Central memory CD8-positive, alpha-beta T cell (primary cell): ENCODE measurements at places on chromosomes 5 and 9.

DNA sequence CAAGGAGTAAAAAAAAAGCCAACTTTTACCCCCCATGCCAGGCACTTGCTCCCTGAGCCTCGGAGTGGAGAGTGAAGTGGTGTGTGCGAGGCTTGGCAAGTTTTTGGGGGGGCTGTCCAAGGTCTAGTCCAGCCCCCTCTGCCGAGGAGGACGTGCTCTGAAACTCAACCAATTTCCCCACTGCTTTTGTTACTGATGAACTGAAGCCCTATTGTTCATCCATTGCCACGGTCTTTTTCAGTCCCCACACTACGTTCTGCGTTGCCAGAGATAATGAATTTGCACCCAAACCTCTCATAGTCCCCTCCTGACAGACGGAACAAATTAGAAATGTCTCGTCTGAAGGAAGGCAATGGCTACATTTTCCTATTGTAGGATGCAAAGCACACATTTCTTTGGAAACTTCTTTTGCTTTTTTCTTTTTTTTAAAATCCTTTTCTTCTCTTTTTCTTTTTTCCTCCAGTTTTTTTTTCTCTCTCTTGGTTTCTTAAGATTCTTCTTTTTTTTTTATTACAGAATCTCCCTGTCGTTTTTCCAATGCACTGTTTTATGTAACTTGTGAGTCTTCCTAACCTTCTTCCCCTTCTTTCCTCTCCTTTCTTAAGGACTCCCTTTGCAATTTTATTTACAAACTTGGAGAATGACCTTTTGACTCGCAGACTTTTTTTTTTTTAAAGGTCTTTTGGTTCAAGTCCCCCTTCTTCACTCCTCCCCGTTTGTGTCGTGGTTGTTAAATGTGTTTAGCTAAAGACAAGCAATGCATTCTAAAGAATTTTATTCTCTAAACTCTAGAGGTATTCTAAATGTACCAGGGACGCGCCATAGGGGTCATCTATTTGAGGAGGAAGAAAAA is 209.5 kb downstream of the MEF2C start:
- DNase-seq = no peak

- DNase-seq = no peak
Measured at GRCh38 chr9:91113016-91113415, 248.7 kb downstream of the AUH start.

DNA sequence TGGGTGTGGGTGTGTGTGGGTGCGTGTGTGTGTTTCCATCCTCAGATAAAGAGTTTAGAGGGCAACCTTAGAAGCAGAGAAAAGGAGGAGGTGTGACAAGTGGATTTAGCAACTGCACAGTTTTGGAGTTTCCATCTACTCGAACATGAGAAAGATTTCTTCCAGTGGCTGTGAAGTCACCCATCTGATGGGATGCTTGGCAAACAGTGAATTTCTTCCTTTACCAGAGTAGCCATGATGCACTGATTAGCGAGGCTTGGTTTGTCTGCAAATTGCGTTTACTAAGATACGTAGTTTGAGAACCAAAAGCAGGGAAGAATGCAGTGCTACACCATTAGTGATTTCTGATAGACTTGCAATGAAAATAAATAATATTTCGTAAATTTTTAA is 791 bp upstream of the STARD4 start:
- DNase-seq = no peak

DNA sequence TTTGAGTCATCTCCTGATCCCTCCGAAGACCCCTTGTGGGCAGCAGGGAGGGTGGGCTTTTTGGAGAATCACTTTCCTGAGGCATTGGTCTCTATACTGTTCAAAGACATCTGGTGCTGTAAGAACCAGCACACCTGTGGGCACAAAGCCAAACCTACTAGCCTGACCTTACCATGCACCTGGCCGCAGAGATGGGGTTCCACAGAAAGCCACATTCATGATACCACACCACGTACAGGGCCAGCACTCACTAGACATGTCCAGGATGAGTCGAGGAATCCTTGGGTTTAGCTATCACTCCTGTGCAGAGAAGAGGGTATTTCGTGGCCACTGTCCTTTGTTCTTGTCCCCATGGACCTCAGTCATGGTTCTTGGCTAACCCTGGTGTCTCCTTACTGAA is 203.4 kb downstream of the CACNA1B start:
- DNase-seq = no peak

DNA sequence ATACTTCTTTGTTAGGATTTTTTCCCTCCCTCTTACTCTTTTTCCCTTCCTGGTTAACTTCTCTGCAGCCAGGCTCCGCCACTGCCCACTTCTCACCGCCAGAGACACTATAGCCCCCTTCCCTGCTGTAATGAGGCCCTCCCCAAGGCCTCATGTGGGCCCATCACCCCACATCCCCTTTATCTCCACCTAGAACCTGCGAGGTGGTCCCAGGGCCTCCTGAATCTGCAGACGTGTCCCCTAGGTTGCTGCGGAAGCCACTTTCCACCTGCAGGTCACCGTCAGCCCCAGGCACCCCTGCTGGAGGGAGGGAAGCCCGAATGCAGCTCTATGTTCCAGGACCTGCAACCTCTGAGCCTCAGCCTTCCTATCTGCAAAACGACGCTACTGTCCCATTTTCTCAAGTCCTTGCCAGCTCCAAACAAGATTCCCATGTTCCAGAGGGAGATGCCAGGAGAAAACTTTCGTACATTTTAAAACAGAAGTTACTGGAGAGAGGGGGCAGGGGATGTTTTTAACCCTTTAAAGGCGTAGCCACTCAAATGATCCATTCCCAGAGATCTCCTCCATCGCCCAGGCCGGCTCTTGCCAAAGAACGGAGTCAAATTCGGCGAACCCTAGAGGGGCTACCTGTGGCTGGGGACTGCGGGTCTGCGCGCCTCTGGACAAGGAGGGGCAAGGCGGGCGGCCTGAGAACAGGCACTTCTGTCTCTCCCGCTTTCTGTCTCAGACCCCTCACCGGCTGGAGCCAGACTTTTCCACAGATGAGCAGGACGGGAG is 929 bp downstream of the SH3PXD2B start:
- no peak for DNase-seq

DNA sequence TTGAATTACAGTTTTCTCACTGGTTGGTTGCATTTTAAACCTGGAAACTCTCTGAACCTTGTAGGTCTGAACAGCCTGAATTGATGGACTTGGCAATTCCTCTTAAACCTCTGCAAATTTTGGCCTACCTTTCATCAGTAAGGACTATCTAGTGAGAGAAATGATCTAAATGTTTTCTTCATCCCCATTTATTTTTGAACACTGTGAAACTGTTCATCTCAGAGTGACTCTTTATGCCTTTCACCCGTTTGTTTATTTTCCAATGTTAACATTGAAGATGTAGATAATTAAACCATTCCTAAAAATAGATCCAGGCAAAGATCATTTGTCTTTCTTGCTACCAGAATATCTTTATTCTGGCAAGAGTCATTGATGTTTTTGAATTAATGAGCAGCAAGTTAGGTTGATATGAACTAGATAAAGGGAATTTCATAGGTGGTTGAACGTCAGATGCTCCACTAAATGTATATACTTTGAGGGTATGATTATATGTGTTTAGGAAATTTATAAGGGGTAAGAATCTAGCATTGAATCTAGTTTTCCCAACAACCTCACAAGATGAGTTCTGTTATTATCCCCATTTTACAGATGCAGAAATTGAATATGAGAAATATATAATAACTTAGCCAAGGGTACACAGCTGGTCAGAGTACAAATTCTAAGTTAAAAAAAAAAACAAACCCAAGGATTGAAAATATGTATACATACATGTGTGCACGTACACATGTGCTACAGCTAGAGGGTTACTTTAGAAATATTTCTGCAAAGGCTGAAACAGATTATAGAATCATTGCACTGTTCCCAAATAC is 3.4 kb downstream of the CPEB4 start:
- DNase-seq = no peak

DNA sequence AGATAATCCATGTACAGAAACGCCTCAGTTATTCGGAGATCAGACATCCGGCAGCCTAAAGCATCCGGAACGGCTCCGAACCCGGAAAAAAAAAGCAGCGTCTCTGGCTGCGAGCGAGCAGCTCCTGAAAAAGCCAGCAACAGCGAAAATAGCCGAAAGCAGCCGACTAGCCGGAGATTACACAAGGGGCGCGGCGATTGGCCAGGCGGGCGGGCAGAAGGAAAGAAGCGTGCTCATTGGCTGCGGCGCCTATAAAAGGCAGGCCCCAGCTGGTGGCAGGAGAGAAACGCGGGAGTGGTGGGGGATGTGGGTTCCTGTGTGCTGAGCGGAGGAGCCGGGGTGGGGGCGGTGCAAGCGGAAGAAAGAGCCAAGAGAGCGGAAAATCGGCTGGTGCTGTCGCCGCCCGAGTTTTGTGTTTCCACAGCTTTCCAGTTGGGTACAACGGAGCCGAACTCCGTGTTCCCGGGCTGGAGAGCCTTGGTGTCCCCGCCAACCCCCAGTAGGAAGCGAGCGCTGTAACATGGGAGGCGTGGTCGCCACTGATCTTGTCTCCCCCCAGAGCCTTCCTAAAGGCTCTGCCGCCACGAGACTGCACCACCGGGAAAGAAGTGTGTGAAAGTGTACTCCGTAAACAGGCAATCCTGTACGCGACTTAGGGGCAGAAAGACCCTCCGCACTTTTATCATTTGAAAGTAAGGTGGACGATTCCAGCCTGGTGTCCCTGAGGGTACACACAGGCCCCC is at the start of gene ARL15:
TSS of gene ARL15 (minus strand) at position 141 of the 743 bp plus-strand sequence.
- DNase-seq = peak; percentile 96
